Smooth muscle cell of the pulmonary artery (primary cell): ENCODE measurements at places on chromosomes 5 and 9. TPM values are rescaled to one million over a fixed set of nuclear protein-coding genes. Genes with fewer than 3 reads are reported as not detected.

Gene SLC35A4
- total RNA-seq = 38.0 and 39.9 TPM in 2 replicates

Gene PDGFRB
- total RNA-seq = 195 and 656 TPM in 2 replicates

Gene CLIC3
- 2.0 and 2.9 TPM in 2 replicates for total RNA-seq

Gene DNAJB5
- total RNA-seq = 10.2 and 10.5 TPM in 2 replicates

Gene PCDHB9
- 0.40 and 0.59 TPM in 2 replicates for total RNA-seq

Gene SOX30
- not detected in 2 replicates for total RNA-seq

Gene C9orf50
- 0.26 and 0.33 TPM in 2 replicates for total RNA-seq

Gene ADAMTSL2
- 2.0 and 10.6 TPM in 2 replicates for total RNA-seq

Gene NUTM2F
- not detected in 2 replicates for total RNA-seq

Gene OBP2B
- total RNA-seq = not detected in 2 replicates

Gene FXN
- 1.8 and 2.2 TPM in 2 replicates for total RNA-seq

Gene BTNL8
- total RNA-seq = not detected in 2 replicates

Gene ALDH7A1
- 34.6 and 37.1 TPM in 2 replicates for total RNA-seq

Gene CBY3
- total RNA-seq = 0.20 TPM in 1 of 2 replicates, not detected in the other

Gene PTPRD
- 5.0 and 17.2 TPM in 2 replicates for total RNA-seq

Gene SLC6A7
- total RNA-seq = 0.20 TPM in 1 of 2 replicates, not detected in the other

Gene GGTA1
- total RNA-seq = 0.10 and 0.20 TPM in 2 replicates

Gene TUSC1
- 9.4 and 10.0 TPM in 2 replicates for total RNA-seq

Gene PCDHB13
- total RNA-seq = 0.59 and 1.8 TPM in 2 replicates

Gene SLC36A3
- not detected in 2 replicates for total RNA-seq

Gene NIPSNAP3A
- 47.2 and 48.7 TPM in 2 replicates for total RNA-seq

Gene SLC25A2
- 0.13 and 0.26 TPM in 2 replicates for total RNA-seq

Gene AJM1
- 3.6 and 4.0 TPM in 2 replicates for total RNA-seq

Gene TMEM215
- not detected in 2 replicates for total RNA-seq

Gene ADAMTS19
- 0.03 and 0.33 TPM in 2 replicates for total RNA-seq

Gene IFNA14
- total RNA-seq = not detected in 2 replicates

Gene UBE2QL1
- total RNA-seq = 0.03 and 0.20 TPM in 2 replicates

Gene ZNF782
- total RNA-seq = 2.8 and 3.1 TPM in 2 replicates

Gene CDC25C
- 0.69 and 1.8 TPM in 2 replicates for total RNA-seq

Gene CDX1
- total RNA-seq = 0.17 and 0.91 TPM in 2 replicates

Gene MSANTD3
- total RNA-seq = 51.8 and 59.2 TPM in 2 replicates

Gene RGS7BP
- 6.1 and 6.2 TPM in 2 replicates for total RNA-seq

Gene ZNF366
- 0.07 TPM in 1 of 2 replicates, not detected in the other for total RNA-seq

Gene NOXA1
- 0.36 and 0.46 TPM in 2 replicates for total RNA-seq

Gene FAM169A
- total RNA-seq = 0.13 and 0.36 TPM in 2 replicates

Gene PITX1
- 0.78 and 3.5 TPM in 2 replicates for total RNA-seq

Gene ANKRD18B
- 0.46 and 1.3 TPM in 2 replicates for total RNA-seq

Gene IL3
- not detected in 2 replicates for total RNA-seq

Gene NEUROG1
- not detected in 2 replicates for total RNA-seq

Gene INSYN2B
- 2.1 and 3.3 TPM in 2 replicates for total RNA-seq

Gene ENTPD8
- not detected in 2 replicates for total RNA-seq
